Epithelial cell of proximal tubule (primary cell): ENCODE measurements at places on chromosomes 5 and 9. TPM values are rescaled to one million over a fixed set of nuclear protein-coding genes. Genes with fewer than 3 reads are reported as not detected.

OR1J4 gene
- total RNA-seq = not detected in 2 replicates

EPB41L4A gene
- total RNA-seq = 6.7 and 17.2 TPM in 2 replicates

DNA sequence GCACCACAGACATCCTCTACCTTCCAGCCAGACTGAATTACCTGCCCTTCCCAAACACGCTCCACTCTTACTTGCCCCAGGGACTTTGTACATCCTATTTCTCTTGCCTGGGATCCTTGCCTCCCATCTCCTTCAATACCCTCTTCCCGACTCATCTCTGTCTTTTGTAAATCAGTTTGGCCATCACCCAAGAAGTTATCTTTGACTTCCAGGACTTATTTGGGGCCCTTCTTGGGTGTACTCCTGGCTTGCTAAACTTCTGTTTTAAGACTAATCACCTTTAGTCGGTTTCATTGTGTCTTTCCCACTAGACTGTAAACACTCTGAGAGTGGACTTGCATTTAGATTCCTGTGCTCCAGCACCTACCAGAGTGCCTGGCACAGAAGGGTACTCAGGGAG is 545.6 kb downstream of the ACTL7B start:
- DNase-seq = no peak

DNA sequence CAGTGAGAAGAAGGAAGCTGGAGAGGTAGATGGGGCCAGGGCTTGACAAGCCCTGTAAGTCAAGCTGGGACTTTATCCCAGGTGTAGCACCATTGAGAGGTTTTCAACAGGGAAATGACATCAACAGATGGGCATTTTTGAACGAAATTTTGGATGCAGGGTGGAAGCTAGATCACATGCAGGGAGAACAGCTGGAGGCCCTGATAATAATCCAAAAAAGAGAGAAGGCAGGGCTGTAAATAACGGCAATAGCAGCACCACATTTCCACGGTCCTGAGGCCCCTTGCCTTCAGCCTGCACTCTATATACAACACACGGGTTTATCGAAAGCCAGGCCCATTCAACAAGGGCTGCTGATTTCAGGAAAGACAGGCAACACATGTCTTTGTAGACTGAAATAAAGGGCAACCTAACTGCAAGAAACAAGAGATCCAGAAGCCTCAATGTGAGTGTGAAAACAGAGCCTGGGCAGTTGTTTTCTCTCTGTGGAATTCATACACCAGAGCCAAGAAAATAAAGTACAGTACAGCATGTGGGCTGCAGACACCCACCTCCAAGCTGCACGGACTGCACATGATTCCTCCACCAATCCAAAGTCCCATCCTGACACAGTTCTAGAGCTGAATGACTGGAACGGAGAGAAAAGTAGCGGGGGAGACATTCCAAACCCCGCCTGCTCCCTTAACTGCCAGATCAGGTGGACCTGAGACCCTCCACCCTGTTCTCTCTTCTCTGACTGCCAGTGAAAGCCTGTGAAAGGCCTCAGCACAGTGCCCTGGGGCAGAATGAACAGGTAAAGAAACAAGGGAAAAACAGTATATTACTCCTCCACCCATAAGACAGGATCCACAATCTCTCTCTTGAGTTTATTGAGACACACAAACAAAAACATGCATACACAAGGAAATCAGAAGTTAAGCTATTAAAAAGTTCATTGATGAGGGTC is 36.3 kb downstream of the KLHL3 start:
- no peak for DNase-seq

- DNase-seq = no peak
Measured at GRCh38 chr9:60546406-60546805, 367.8 kb upstream of the SPATA31A5 start.

IL12B gene
- total RNA-seq = not detected in 2 replicates

KIF12 gene
- total RNA-seq = 13.5 and 39.3 TPM in 2 replicates

DNA sequence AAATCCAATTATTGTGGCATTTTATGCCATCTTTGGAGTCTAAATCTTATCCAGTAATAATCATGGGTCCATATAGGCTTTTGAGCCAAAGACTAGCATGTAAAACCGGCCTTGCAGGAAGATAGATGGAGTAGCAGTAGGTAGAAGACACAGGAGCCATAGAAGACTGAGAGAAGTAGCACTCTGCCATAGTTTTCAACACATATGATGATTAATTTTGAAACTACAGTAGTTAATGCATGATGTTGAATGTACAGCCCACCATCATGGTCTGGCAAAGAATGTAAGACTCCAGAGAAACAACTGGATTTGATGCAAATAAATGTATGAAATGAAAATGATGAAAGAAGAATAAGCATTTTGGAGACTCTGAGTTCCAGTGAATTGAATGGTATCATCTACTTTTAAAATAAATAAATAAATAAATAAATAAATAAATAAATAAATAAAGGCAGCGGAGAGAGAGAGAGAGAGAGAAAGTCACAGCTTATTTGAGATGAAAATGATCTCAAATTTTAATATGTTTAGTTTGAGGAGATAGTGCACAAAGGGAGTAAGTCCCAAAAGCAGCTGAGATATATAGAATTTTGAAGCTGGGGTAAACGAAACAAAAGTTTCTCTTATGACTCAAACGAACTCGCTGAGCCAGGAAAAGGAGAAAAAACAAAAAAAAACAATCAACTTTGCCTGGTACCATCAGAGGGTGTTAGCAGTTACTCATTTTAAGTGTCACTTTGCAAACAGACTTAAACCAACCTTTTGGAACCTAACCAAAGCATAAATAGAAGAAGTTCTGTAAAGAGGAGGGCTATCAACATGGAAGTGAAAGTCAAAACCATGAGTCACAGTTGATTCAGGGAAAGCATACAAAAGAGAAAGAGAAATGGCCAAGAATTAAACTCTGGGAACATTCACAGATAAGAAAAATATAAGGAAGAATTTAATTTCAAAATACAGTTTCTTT is 388.7 kb downstream of the CETN3 start:
- peak; percentile 7 for DNase-seq

- no peak for DNase-seq
Measured at GRCh38 chr5:90549729-90550275, 8.8 kb upstream of the ADGRV1 start.

PCDHGA1 gene
- total RNA-seq = 0.29 and 0.75 TPM in 2 replicates

FOXI1 gene
- total RNA-seq = not detected in 2 replicates

DNA sequence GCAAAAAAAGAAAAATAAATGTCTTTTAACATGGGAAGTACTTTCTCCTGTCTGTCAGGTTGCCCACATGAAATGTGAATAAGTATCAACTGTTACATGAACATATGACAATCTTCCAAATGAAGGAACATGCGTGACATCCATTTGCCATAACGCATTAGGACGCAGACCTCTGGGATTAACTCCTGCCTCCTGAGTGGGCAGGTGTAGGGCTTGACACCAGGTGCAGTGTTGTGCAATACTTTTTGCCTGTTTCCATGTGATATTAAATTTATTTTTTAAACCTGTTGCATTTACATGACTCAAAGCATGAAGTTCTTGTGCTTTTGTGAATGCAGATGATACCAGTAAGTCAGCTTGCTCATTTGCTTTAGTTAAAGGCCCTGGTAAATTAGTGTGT is 8.7 kb upstream of the TMEM141 start:
- no peak for DNase-seq

- DNase-seq = no peak
Measured at GRCh38 chr5:176606032-176606431, 3.9 kb downstream of the GPRIN1 start.

EGFLAM gene
- 0.17 and 1.2 TPM in 2 replicates for total RNA-seq

OSMR gene
- 20.1 and 25.5 TPM in 2 replicates for total RNA-seq

DNA sequence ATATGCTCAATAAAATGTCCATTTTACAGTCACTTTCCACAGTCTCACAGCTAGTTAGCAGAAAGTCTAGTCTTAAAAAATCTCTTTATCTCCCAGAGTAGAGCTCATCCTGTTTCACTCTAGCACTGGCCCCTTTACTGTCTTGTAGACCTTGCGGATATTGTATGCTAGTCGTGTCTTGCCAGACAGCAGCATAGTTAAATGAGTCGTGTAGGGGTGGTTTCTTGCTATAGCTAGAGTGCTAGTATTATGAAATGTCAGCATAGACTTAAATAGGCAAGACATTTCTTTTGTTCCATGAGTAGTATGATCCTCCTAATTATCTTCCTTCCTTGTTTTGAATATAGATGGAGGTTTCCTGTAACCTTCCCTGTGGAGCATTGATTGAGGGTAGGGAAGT is 77.4 kb downstream of the C7 start:
- DNase-seq = no peak

- no peak for DNase-seq
Measured at GRCh38 chr5:6273090-6273735, 105.1 kb downstream of the MED10 start.

- DNase-seq = no peak
Measured at GRCh38 chr9:108547411-108548135, 308.2 kb downstream of the ACTL7B start.

GRCh38 chr5:1763960-1764605 is 35.6 kb downstream of the MRPL36 start:
- no peak for DNase-seq

GCNT4 gene
- total RNA-seq = 2.3 and 2.7 TPM in 2 replicates

SPATA31A6 gene
- total RNA-seq = not detected in 2 replicates

GRCh38 chr5:58961631-58962280 is 378.9 kb downstream of the RAB3C start:
- DNase-seq = no peak

CCDC171 gene
- total RNA-seq = 0.92 and 0.94 TPM in 2 replicates

DNA sequence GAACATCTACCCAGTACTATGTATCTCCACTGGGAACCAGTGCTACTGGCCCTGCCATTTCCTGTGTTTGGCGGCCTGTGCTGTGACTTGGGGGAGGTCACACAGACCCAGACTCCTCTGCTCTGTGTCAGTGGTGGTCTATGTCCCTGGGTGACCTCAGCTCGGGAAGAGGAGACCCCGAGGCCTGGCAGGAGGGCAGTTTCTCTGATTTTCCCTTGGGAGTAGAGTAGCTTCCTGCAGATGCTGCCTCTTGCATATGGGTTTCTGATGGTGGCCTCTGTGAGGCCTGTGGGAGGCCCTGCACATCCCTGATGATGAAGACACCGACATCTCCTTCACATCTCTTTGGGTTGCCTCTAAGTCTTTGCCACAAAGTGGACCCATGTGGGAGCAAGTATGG is 13.0 kb upstream of the SMIM32 start:
- DNase-seq = no peak

- peak; percentile 98 for DNase-seq
Measured at GRCh38 chr9:4334410-4334813, 34.5 kb upstream of the GLIS3 start.

GRCh38 chr5:73030995-73031394 is 75.2 kb downstream of the FCHO2 start:
- peak; percentile 50 for DNase-seq

- DNase-seq = no peak
Measured at GRCh38 chr5:140227046-140227445, 52.1 kb downstream of the CYSTM1 start.

GRCh38 chr9:134135343-134136117 is at the start of gene WDR5:
Gene WDR5, plus strand, starts transcription at chr9:134136082. Its CDS starts 3,796 bp downstream, at chr9:134139878.
- peak; percentile 22 for DNase-seq

CAVIN4 gene
- total RNA-seq = 0.36 and 0.98 TPM in 2 replicates

GRCh38 chr5:103780794-103781193 is 218.2 kb upstream of the NUDT12 start:
- no peak for DNase-seq

LRRC70 gene
- total RNA-seq = 0.29 TPM in 1 of 2 replicates, not detected in the other

- DNase-seq = no peak
Measured at GRCh38 chr5:87770016-87770570, 357.4 kb upstream of the CCNH start.

CAMK4 gene
- 3.9 and 5.1 TPM in 2 replicates for total RNA-seq

VCAN gene
- 185 and 323 TPM in 2 replicates for total RNA-seq

HOMER1 gene
- 4.3 and 5.4 TPM in 2 replicates for total RNA-seq

GRCh38 chr5:8953016-8953415 is 592.9 kb downstream of the SEMA5A start:
- no peak for DNase-seq

DNA sequence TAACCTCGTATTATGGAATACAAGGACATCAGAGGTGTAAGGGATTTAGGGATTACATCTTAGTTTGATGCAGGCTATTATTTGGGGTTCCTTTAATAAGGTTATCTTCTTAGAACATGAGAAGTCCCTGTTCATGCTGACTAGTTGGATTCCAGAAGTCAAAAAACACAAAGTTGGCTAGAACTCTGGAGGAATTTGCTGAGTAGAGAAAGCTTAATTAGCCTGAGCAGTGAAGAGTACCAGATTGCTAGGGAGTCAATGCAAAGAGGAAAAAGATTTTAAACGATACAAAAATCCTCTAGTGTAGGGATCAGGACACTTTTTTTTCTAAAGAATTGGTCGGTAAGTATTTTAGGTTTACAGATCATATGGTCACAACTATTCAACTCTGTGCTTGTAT is 1872.5 kb upstream of the C9orf72 start:
- no peak for DNase-seq

GRCh38 chr9:129176701-129177442 is 1.2 kb downstream of the IER5L start:
- DNase-seq = no peak

DNA sequence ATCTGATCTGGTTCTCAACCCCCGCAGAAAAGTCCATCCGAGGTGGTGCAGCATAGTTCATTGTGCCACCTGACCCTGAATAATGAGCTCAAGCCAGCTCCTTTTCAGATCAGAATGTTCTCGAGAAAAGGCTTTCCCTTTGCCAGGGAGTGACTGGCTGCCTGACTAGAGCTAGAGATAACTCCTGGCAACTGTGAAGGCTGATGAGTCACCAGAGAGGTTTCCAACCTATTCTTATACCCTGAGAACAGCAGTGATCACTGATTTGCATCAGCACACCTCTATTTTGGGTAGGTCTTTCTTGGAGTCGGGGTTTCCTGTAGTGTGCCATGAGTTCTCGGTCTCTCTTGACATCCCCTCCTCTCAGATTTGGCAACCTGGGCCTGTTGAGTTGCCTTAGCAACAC is 127.9 kb downstream of the PIK3R1 start:
- peak; percentile 96 for DNase-seq

SPATA31E1 gene
- not detected in 2 replicates for total RNA-seq

- no peak for DNase-seq
Measured at GRCh38 chr5:156920861-156921431, 42.1 kb downstream of the TIMD4 start.

DNA sequence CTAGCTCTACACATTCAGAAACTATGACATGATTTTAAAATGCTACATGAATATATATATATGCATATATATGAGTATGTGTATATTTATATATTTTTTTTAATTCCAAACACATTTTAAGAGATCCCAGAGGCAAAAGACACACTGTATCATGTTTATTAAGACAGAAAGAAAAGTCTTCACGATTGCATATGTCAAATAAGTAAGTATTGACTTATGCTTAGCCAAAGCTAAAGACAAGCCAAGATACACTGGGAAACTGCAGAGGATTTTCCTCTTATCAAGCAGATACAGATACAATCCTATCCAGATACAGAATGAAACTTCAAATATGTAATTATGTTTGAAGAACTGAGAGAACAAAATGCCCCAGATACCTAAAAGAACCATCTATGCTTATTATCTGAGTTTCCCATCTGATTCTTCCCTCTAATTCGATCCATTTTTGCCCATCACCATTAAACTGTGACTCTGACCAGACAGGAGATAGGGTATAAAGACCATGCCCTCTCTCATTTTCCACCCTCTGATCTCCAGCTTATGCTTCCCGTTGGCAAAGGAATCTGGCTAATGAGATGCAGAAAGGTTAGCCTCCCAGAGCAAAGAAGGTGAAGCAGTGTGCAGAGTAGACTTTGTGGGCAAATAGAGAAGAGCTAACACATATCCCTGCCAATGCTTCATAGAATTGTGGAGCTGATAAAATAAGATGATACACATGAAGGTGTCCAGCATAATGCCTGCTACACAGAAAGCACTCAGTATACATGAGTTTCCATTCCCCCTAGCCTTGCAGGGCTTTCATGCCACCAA is 131.0 kb upstream of the TARS1 start:
- DNase-seq = no peak

SLC25A2 gene
- 0.29 TPM in 1 of 2 replicates, not detected in the other for total RNA-seq

CYLC2 gene
- total RNA-seq = not detected in 2 replicates

PHF24 gene
- total RNA-seq = 0.12 TPM in 1 of 2 replicates, not detected in the other

- no peak for DNase-seq
Measured at GRCh38 chr9:16139774-16140173, 586.9 kb downstream of the CCDC171 start.
